ENCODE measurements at places on chromosomes 1 and 21.

DNA sequence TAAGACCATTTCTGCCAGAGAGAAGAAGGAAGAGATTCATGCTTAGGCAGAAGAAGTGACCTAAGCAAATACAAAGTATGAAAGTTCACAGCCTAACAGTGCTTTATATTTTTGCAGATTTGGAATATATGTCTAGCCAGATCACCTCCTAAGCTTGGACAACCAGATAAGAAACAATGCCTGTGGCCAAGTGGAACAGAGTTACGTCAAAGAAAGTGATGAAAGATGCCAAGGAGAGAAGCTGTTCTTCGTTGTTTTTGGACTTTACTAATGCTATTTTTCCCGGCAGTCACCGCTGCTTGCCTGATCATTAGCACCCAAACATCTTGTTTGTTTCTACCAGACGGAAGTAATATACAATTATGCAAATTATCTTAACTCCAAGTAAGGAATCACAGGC lies 489.2 kb upstream of the C1orf87 start:
- DNase-seq: no peak

GRCh38 chr1:237232501-237232900 lies 190.5 kb downstream of the RYR2 start:
- no peak for DNase-seq

- no peak for DNase-seq
These were observed 203.0 kb downstream of the PLPP3 start for GRCh38 chr1:56376188-56376984.

- no peak for DNase-seq
These were observed 1.9 kb downstream of the PUM1 start for GRCh38 chr1:31063631-31064030.

- DNase-seq: no peak
These were observed 21.7 kb upstream of the SLC19A2 start for GRCh38 chr1:169507413-169507812.

DNA sequence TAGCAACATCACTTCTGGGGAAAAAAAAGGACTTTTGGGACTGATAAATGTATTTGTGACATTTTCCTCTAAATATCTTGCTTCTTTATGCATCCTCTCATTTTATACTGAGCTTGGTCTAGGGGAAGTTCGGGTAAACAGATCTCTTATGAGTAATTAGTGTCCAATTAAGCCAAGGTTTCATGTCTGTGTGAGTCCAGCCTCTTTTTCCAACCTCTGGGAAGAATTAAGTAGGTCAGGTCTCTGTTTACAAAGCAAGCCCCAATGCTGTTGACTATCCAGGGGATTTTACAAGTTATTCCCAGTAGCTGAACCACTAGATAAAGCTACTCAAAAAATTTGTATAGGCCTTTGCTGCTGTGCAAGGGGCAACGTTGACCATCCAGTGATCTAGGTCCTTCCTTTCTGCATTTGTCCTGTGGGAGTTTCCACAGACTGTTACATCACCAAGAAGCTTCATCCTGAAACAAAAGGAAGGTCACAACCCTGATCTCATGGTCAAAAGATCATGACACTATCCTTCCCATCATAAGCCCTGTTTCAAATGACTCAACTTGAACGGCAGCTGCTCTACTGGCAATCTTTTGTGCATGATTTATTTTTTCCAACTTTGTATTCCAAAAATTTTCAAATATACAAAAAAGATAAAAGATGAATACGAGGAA lies 74.3 kb downstream of the ETS2 start:
- no peak for DNase-seq

DNA sequence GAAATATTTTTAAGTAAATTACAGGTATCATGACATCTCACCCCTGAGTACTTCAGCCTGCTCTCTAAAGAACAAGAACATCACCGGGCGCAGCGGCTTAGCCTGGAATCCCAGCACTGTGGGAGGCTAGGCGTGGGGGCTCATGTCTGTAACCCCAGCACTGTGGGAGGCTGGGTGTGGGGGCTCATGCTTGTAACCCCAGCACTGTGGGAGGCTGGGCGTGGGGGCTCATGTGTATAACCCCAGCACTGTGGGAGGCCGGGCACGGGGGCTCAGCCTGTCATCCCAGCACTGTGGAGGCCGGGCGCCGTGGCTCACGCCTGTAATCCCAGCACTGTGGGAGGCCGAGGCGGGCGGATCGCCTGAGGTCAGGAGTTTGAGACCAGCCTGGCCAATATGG lies 7.7 kb upstream of the CDK11B start:
- DNase-seq: no peak

DNA sequence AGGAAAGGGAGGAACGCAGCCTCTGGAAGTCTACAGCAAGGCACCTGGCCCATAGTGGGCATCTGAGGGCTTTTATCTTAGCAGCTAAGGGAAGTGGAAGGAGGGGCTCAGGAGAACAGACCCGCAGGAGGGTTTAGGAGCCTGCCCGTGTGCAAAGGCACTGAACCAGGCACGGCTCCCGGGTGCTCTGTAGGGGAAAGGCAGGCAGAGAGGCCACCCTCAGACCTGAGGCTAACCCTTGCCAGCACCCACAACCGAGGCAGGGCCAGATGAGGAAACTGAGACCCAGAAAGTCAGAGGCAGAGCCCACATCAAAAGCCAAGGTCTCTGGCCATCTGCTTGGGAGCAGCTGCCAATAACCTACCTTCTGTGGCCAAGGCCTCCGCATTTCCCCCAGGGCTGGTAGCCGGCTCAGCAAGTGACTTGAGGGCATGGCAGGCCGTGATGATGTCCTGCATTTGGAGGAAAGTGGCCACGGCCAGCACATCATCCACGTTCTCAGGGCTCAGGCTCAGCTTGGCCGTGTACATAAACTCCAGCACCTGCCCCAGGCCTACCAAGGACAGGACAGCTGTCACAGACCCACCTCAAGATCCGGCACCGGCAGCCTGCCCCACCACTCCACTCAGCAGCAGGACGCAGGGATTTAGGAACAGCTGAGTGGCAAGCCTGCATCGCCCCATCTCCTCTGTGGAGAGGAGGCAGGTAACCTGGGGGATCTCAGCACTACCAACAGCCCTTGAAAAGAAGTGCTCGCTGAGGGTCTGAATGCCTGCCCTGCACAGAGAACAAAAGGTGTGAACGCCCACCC lies 29.1 kb downstream of the ZBTB17 start:
- no peak for DNase-seq

DNA sequence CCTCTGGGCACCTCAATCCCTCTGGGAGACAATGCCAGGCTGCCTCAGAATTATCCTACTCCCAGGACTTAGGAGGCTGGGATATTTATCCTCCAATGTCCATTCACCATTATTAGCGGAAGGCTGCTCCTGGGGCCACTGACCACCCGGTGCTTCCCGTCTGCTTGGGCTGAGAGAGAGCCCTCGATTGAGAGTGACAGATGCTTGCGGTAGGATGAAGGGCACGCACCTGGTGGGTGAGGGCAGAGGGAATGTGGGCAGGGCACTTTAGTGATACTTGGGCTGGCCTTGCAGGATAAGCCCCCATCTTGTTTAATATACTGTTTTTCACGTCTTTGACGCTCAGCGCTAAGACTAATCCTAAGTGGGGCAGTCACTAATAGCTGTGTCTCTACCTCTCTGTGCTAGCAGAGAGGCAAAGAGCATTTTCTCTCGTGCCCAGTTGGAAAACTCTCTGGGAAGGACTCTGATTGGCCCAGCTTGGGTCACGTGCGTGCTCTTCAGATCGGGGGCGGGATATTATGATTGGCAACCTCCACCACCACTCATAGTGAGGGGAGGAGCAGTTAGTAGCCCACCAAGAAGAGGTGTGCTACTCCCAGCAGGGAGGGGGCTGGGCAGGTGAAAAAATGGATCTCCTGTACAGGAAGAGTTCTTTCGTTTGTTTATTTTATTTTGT lies 10.6 kb upstream of the PARS2 start:
- no peak for DNase-seq

GRCh38 chr1:44101328-44101727 lies 17.3 kb upstream of the KLF17 start:
- DNase-seq: no peak
